ENCODE measurements at places on chromosomes 5 and 9. TPM values are rescaled to one million over a fixed set of nuclear protein-coding genes. Genes with fewer than 3 reads are reported as not detected.

- no peak for DNase-seq
Observed at GRCh38 chr5:40307920-40308319, 371.8 kb upstream of the PTGER4 start.

DNA sequence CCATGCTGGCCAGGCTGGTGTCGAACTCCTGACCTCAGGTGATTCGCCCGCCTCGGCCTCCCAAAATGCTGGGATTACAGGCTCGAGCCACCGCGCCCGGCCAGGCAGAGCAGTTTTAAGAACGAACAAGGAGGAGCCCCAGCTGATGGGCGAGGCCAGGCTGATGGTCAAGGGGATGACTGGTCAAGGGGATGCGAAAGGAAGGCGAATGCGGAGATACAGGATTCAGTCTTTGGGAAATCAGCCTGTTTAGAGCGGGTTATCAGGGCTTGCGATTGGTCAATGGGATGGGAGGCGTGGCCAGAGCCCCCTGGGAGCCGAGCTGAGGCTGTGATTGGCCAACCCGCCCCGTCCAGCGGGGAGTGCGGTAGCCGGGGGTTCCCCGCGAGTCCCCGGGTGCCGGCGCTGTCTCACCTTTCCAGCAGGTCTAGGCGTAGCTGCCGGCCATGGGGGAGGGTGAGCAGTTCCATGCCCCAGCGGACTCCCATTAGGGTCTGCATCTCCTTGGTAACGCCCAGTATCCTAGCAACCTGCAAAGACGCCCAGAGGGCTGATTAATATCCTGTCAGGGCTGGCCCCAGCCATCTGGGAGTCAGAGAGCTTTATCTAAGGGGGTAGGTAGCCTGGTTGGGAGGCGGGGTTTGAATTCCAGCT, 7.5 kb upstream of the TOR2A start:
- no peak for DNase-seq

DNA sequence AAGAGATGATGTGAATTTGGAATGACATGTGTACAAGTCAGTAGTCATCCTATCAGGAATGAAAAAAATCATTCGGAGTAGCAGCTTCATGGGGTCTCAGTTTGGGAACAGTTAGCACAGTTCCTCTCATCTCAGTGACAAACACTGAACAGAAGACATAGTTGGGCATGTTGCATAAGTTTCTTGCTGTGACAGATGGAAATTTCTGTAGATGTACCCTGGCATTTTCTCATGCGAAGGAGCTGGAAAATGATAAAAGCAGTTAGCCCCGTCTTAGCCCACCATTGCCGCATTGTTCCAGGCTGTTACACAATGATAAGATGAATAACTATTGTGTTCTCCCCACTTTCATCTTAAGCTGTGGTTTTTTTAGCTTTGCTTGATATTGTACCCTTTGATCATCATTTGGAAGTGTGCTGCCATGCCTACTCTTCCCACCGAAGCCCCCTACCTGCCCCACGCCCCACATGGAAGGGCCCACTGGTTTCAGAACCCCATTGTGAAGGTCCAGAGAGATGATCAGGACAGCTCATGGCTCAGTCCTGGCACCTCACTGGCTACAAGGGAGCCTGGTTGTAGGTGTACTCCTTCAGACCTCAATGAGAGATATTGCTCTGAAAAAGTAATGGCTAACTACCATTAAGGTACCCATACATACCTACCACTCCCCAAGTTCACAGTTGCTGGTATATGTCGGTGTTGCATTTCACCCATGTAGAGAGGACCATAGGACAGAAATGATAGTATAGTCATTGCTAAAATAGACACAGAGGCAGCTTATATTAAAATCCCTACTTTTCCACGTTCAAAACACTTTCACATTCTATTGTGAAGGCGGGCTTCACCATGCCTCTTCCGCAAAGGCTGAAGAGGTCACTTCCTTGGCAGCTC, 38.8 kb downstream of the SFXN1 start:
- no peak for DNase-seq

DNA sequence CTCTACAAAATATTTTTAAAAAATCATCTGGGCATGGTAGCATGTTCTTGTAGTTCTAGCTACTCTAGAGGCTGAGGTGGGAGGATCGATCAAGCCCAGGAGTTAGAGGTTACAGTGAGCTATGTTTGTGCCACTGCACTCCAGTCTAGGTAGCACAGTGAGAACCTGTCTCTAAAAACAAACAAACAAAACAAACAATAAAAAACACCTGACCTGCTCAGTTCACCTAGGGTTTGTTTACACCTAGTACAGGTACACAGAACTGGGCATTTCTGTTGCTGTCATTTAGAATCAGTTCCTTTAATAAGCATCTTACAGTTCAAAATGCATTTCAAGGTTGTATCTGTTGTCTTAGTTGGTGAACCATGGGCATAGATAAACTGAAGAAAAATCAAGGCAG, 95.3 kb downstream of the MEGF10 start:
- no peak for DNase-seq

GRCh38 chr5:52925001-52925400, 64.2 kb upstream of the ITGA2 start:
- no peak for DNase-seq

GRCh38 chr5:32475334-32476097, 31.0 kb upstream of the ZFR start:
- no peak for DNase-seq

DNA sequence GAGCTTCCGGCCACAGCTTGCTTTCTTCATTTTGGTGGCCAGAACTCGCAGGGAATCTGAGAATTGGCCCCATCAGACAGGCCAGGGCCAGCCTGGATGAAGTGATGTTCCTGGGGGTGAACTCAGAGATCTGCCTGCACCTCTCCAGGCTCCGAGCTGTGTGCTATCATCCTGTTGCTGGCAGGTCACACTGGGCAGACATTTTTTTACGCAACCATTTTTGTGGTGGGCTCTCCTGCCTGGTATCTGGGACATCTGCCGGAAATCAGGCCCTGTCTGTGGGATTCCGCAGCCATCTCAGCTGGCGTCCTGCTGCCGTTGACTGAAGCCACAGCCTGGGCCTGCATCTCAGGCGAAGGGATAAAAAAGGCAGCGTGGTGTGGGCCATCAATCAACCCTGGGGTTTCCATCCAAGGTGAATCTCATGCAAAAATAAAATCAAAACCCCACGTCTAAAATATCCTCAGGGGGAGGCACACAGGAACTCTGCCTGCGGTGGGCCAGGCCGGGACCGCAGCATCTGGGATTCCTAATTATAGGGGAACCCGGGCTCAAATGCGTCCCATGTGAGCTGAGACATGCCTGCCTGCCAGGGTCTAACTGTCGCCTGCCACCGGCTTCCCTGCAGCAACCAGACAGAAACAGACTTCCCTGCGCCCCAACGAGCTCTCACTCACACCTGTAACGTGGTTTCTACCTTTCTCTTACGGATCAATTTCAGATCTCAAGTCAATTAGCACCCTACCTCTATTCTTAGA, 174.3 kb downstream of the SYK start:
- no peak for DNase-seq

- DNase-seq, result no peak
Observed at GRCh38 chr9:83068414-83068813, 5.5 kb upstream of the RASEF start.

DNA sequence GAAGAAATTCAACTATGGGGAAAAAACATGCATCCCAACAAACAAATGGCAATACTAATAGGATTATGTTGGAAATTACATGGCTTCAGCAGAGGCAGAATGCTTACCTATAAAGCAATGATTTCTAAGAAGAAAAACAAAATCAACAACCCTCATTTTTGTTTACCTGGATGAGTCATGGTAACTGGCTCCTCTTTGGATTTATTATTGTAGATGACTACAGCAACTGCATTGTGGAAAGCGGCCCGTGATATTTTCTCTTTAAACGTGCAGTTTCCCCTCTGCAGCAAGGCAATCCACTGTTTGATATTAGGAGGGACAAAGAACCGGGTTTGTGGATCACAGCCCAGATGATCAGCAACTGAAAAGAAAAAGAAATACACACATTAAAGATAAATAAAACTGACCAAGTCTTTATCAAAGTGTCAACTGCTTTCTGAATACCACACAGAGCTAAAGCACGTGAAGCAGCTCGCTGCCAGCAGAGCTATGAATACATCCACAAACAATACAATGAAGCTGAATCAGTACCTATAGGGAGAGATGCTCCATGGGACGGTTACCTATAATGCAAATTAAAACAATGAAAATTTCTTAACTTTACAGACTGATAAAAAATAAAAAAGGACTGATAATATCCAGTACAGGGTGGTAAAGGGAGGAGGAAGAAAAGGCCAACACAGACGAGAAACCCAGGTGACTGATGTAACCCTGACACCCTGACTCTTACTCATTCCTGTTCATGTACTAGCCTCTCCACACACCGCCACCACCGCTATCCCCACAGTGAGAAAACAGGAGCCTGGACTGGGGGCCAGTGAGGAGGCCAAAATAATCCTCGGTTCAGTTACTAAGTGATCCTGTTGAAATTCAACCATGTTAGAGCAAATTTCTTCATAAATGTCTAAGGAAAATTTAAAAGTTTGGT, 31.0 kb downstream of the RNF130 start:
- no peak for DNase-seq

DNA sequence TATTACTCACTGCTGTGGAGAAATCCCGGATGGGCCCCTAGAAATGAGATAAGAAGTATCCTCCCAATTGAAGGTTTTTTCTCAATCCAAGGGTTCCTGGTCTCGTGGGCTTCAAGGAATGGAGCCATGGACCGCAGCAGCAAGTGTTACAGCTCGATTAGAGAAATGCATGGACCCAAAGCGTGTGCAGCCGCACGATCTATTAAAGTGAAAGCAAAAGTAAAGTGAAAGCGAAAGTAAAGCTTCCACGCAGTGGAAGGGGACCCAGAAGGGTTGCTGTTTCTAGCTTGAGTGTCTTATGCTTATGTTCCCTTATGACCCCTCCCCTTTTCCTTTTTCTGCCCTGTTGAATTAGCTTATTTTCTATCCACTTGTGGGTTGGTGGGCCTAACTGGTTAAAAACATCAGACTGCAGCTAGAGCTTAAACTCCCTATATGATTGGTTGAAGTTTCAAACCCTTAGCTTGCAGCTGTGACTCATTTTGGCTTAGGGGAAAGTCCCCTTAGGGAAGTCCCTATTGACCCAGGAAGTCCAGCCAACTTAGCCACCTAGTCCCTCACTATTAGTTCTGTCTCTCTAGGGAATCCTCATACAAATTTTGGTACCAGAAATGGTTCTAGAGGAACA, 1111.8 kb downstream of the TAF11L14 start:
- no peak for DNase-seq

DNA sequence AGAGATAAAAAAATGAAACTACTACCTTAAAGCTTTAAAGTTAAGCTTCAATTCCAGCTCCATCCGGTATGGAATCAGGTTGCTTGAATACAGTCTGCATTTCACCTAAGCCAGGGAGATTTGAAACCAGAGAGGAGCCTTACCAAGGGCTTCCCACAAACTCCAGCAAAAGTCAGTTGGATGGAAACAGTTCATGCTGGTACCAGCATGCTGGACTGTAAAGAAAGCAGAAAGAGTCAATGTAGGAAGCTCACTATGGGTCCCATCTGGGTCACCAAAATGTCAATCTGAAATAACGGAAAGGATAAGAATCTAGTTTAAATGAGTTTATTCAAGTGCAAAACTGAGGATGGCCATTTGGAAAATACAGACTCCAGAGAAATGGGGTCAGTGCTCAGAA, 65.3 kb downstream of the CDO1 start:
- DNase-seq, result no peak

GRCh38 chr9:113471566-113471965, 8.0 kb downstream of the RGS3 start:
- no peak for DNase-seq

DNA sequence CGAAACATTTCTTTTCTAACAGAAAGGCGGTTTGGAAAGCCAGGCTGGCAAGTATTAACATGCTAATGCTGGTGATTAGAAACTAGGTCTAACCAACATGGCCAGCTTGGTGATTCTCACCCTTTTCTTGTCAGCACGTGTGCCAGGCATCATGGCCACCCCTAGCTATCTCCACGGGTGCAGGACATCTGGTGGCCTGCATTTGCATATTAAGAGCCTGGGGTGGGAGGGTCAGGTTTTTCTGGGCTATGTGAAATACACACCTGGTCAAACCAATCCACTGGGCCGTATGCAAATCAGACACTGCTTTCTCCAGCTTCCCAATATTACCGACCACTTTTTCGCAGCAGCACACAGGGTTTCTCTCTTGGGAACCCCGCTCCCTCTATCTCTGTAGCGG, 612.1 kb downstream of the PTPRD start:
- no peak for DNase-seq

DNA sequence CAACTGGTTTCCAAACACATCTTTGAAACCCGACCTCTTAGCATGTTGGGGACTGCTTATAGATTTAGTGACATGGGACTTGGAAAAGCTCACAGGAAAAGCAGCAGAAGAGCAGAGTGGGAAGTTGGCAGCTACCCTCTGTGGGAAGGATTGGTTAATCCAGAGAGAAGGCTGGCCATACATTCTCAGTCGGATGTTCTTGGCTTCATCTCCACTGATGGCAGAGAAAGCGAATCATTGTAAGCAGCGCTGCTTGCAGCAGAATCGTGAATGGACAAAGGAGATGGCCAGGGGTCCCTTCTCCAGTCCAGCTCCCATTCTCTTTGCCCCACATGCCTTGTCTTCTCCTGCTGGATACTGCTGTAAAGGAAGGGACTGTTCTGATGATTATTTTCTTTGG, 62.7 kb downstream of the MEGF10 start:
- no peak for DNase-seq

ADAMTSL2 gene
- total RNA-seq, result 2.5 TPM

ANKH gene
- total RNA-seq, result 78.1 TPM

SPATA31A3 gene
- total RNA-seq, result not detected

FCN2 gene
- total RNA-seq, result 1.2 TPM

LRRC19 gene
- not detected for total RNA-seq

SEMA4D gene
- 16.9 TPM for total RNA-seq

GOLM1 gene
- 15.4 TPM for total RNA-seq

CDH12 gene
- not detected for total RNA-seq

FABP6 gene
- not detected for total RNA-seq

PHF24 gene
- total RNA-seq, result 0.39 TPM

SLC23A1 gene
- not detected for total RNA-seq

PCDHGA12 gene
- 4.6 TPM for total RNA-seq
